ENCODE measurements at places on chromosomes 7 and 10.
A peak's percentile ranks its signal among the peaks of the same experiment; 100 is the strongest.

DNA sequence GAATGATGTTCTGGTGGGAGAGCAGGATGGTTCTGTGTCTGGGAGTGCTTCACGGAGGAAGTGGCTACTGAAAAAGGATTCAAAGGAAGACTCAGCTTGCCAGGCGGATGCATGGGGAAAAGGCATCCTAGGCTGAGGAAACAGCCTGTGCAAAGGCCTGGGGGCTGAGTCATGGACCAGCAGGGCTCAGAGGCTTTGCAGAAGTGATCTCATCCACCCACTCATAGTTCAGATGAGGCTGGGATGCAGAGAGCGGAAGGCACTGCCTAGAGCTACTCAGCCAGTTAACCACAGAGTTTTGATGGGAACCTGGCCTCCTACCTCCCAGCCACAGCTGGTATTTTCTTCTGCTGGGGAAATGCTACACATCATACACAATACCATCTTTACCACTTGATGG lies 15.8 kb upstream of the ADAMTS14 start:
- DNase-seq, result no peak

DNA sequence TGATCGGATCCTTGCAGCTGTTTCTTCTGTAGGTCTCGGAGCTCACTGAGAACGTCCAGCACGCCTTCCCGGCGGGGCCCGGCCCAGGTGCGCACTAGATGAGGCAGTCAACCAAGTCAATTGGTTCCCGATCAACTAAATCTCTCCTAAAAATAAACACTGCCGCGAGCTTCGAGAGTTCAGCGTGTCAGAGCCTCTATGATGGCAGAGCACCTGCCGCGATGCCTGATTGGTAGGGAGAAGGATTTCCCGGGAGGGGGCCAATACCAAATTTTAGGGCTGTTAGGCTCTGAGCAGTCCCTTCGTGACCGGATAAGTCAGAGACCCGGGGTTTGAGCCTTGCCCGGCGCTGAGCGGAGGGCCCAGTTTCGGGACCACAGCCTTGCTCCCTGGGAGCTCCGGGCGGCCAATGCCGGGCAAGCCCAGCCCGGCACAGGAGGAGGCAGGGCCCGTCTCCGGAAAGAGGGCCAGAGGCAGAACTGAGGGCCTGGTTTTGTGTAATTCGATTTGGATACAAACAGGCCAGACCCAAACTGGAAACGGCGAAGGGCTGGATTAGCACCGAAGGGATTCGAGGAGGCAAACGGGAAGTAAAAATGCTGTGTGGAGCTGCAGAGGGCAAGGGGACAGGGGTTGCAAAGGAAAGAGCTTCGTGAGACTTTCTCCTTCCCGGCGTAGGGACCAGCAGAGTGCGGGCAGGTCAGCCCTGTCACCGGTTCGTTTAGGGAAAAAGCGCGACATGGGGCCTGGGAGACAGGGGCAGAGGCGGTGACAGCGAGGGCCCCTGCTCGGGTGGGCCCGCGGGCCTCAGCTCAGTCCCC lies 569 bp downstream of the SLC26A5 start:
- no peak for DNase-seq

DNA sequence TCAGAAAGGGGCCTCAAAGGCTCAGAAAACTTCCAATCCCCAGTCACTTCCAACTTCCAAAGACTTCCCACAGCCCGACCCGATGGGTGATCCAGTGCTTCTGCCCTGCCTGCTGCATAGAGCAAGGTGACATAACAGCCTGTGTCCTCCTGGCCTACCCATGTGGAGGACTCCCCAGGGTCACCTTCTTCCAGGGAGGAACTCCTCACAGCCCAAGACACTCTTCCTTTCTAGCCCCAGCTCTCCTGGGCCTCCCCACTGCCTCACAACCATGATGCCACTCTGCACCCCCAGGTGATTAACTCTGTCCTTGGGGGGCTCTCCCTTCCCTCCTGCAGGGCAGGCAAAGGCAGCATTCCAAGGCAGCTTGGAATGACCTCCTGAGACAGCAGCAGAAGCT lies 158.4 kb upstream of the PDE1C start:
- DNase-seq, result no peak

DNA sequence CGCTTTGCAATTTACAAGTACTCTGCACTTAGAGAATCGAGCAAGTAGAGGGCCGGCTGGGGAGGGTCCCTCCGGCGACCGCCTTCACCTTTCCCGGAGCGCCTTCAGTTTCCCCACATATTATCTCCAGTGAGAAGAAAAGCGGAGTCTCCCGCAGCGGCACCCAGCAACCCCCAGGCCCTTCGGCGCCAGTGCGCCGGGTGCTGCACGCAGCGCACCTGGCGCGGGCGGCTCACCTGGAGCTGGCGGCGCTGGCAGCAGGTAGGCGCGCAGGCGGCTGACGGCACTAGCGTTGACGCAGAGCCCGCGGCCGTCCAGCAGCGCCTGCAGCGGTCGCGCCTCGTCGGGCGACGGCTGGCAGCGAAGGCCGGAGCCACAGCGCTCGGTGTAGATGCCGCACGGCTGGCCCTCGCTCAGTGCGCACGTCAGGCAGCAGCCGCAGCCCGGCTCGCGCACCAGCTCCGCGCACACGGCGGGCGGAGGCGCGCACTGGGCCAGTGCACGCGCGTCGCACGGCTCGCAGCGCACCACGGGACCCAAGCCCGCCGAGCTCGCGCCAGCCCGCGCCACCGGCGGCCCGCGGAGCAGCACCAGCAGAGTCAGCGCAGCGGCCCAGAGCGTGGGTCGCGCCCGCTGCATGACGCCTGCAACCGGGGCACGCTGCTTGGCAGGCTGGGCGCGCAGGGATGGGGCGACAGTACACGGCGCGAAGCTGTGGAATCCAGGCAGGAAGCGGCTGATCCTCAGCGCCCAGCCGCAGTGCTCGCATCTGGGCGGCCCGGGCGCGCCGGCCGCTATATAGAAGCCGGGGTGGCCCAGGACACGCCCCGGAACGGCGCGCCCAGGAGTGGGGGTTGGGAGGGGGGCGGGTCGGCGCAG lies at the start of gene IGFBP3:
Gene IGFBP3 (minus strand): TSS at position 771 of the 879 bp plus-strand sequence. CDS start 132 bp downstream, at position 639.
- peak; percentile 71 for DNase-seq

- no peak for DNase-seq
Measured at GRCh38 chr10:48238826-48239520, 35.5 kb downstream of the FRMPD2 start.

- peak; percentile 68 for DNase-seq
Measured at GRCh38 chr10:95290461-95291364, at the start of gene PDLIM1. PDLIM1 (minus strand) TSS chr10:95291003; CDS start chr10:95290915, 88 bp downstream.

- no peak for DNase-seq
Measured at GRCh38 chr7:30403477-30403876, 75.1 kb downstream of the NOD1 start.

DNA sequence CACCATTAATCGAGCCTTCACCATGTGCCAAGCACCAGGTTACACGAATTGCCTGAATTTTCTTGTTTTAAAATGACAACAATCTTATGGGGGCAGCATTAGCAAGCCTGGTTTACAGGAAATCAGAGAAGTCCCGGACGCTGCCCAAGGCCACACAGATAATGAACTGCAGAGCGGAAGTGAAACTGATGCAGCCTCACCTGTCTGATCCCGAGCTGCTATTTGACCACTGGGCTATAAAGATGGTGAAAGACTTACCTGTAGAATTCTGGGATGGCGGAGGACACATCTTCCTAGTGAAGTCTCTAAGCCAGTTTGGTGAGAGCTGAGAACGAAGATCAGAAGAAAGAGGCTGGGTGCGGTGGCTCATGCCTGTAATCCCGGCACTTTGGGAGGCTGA lies 21.7 kb upstream of the GALNTL5 start:
- DNase-seq, result no peak

DNA sequence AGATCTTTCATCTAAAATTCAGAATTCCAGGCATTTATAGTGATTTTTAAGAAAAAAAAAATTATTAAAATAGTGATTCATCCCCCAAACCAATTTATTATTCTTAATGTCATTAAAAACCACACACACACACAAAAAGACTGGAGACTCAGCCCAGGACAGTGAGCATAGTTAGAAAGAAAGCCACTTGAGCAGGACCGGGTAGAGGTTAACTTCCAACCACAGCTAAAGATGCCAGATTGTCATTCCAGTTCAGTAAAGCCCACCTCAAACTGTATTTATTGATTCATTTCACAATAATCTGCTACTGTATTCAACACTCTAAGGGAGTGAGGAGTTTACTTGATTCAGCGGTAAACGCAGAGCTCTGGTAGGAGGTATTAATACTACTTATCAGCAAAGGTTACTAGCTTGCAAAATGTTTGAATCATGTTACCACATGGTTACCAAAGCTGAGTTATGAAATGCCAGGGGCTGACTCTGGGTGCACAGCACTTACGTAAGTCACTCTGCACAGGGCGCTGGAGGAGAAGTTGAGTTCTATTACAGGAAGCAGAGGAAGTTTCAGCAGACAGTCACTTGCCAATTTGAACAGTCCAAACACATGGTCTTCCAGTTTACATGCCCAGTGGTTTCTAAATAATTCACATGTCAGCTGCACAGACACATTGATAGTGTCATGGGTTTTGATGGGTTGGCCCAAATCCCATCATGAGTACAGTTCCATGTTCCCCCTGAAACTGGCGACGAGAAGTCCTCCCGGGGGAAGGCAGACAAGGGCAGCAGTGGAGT lies 64.6 kb downstream of the KLF6 start:
- DNase-seq, result peak; percentile 45

DNA sequence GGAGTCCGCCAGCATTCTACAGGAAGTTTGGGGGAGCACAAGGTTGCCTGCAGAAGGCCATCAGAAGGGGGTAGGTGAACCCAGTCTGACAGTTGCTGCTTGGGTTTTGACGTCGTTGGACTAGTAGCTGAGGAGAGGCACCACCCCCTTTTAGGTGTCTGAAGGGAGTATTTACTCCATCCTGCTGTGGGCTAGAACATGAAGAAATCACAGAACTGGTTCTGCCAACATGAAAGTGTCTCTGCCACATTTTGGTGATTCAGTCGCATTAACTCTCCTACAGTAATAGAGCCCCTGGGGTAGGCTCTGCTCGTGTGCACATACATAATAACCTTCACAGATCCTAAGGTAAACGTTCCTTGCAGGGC lies 834 bp upstream of the TRIL start:
- DNase-seq, result no peak

GRCh38 chr7:159019111-159019510 lies 125.6 kb downstream of the VIPR2 start:
- no peak for DNase-seq

DNA sequence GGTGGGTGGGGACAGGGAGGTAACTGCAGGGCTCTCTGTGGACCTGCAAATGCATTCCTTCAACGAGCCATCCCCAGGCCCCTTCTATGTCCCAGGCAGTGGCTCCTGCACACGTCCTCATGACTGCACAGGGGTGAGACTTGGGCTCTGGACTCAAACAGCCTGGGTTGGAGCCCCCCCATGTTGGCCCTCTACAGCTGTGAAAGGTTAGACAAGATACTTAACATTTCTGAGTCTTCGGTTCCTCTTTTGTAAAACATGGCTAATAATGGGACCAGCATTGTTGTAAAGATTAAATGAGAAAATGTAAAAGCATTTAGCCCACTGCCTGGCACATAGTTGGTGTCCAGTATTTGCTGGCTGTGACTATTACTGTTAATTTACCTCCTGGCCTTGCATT lies 41.8 kb downstream of the CHST3 start:
- no peak for DNase-seq

DNA sequence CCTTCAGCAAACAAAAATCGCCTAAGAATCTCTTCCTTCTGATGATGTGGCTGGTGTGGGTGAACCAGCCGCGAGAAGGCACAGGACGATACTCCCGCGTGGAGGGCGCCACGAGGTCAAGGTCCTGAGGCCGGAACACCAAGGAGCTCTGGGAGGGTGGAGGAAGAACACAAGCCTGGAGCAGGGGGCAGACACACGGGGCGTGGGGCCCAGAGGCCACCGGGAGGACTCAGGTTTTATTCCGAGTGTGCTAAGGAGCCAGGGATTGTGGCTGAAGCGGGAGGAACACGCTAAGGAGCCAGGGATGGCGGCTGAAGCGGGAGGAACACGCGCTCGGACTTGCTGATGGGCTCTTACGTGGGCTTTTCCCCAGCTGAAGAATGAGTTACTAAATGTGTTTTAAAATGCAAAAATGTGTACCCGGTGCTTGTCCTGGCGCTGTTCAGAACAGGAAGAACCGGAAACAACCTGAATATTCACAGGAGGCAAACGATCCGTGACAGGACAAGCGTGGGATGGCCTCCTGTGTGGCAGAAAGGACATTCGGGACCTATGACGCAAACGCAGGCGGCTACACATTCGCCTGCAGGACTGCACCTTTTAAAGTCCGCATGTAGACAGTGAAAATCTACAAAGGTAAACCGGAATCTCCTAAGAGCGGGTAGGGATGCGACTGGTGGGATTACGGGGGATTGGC lies 64.0 kb downstream of the MAD1L1 start:
- no peak for DNase-seq

DNA sequence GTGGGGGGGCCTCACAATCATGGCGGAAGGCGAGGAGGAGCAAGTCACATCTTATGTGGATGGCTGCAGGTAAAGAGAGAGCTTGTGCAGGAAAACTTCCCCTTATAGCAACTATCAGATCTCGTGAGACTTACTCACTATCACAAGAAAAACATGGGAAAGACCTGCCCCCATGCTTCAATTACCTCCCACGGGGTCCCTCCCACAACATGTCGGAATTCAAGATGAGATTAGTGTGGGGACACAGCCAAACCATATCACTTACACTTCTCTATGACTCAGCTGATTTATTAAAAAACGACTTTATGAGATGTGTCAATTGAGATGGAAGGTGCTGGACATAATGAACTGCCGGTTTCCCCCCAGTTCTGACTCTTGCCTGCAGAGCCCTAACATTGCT lies 23.8 kb upstream of the CHN2 start:
- DNase-seq, result no peak

DNA sequence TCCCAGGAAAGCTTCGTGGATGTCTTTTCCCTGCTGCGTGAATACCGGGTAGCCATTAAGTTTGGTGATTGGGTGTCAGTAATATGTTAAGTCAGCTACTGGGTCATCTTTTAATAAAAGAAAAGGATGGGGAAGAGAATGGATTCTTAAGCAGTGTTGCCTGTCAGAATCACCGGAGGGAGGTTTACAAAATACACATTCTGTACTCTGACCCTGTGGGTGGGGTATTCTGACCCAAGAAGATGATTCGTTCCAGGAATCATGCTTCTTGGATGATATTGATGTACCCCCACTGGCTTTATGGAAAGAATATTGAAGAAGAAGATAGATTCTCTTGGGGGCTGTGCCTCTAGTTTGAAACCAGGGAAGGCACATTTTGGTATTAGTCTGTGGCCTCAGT lies 18.3 kb downstream of the SGPL1 start:
- no peak for DNase-seq

GRCh38 chr7:18740579-18740988 lies 245.0 kb downstream of the HDAC9 start:
- no peak for DNase-seq

DNA sequence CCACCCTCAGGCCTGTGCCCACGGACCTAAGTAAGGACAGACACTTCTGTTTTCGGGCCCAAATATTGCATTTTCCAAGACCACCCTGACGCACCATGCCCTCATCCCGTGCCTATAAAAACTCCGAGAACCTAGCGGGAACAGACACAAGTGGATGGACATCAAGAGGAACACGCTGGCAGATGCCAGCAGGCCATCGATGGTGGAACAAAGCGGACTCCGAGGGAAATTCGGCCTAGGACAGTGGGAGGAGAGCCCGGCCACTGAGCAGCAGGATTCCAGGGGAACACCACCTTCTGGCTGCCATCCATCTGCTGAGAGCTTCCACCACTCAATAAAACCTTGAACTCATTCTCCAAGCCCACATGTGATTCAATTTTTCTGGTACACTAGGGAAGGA lies 243.6 kb upstream of the ZWINT start:
- DNase-seq, result no peak

Measured in muscle of back (tissue), 13 donors.